ENCODE measurements at places on chromosomes 3 and 15.

GRCh38 chr3:193236599-193236998 lies 4.4 kb upstream of the PLAAT1 start:
- no peak for DNase-seq

DNA sequence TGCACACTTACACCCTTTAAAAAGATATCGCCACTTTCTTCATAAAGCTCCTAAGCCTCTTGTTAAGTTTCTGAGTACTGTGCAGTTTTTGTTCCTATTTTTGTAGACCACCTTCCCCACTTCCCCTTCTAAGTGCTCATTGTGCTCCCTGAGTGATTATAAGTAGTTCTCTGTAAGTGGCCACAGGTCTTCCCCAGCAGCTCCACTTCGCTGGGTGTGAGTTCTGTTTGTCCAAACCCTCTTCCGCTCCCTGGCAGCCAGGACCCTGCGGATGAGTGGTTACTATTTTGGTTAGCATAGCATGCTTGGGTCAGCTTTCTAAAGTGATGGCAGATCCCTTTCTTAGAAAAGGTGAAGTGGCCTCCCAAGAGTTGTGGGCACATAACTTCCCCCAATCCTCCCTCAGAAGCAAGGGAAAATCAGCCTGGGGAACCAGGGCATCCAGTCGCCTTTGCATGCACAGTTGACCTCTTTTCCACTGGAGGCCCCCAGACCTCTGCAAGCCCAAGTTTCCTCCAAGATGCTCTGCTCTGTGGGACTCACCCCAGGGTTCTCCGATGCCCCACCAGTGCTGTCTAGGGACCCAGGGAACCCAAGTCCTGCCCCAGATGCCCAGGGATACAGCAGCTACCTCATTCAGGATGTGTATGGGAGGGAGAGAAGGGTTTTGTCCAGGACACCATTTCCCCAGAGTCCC lies 69.6 kb downstream of the ATP10A start:
- DNase-seq, result no peak

- no peak for DNase-seq
Observed at GRCh38 chr3:57791245-57791644, 35.1 kb downstream of the SLMAP start.

DNA sequence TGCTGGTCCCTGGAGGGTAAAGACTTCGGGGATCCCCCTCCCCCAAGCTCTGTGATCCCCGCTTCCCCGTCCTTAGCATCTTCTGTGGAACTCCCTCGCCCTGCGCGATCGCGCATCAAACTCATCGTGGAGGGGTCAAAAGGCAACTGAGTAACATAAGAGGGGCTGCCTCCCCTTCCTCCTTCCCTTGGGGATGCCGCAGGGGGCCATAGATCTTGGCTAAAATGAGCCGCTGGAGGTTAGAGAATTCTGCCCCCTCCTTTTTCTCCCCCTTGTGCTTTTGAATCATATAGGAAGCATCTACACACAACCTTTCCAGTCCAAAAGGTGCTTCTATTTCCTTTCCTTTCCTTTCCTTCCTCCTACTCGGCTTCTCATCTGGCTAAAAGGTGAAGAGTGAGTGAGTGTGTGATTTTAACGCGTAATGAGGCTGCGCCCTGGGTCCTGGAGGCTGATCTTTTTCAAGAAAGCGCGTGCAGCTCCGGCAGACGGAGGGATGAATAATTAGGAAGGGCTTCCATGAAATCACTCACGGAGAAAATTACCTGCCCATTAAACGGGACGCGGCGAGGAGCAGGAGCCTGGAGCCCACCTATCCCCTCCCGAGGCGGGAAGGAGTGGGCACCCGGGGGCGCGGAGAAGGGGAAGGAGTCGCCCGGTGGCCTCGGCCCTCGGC lies 831 bp upstream of the ROBO2 start:
- DNase-seq, result no peak

DNA sequence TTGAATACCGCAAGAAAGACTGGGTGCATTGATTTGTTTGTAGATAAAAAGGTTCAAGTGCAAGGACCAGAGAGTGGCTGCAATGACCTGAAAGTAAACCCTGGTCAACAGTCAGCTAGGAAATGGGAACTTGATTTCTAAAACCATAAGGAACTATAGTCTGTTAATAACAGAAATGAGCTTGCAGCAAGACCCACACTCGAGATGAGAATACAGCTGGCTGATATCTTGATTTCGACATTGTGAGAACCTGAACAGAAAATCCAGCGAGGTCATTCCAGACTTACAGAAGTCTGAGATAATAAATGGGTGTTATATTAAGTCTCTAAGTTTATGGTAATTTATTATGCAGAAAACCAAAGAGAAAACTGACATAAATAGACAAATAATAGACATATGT lies 177.3 kb downstream of the NFKBIZ start:
- no peak for DNase-seq

All from right atrium auricular region (tissue), 2 donors.